Activated T-cell treated with anti-CD3 and anti-CD28 coated beads, Interleukin-2, amount 50 U/mL, for 48 hours (primary cell): ENCODE measurements at places on chromosomes 11 and 22.
A peak's percentile ranks its signal among the peaks of the same experiment; 100 is the strongest.

DNA sequence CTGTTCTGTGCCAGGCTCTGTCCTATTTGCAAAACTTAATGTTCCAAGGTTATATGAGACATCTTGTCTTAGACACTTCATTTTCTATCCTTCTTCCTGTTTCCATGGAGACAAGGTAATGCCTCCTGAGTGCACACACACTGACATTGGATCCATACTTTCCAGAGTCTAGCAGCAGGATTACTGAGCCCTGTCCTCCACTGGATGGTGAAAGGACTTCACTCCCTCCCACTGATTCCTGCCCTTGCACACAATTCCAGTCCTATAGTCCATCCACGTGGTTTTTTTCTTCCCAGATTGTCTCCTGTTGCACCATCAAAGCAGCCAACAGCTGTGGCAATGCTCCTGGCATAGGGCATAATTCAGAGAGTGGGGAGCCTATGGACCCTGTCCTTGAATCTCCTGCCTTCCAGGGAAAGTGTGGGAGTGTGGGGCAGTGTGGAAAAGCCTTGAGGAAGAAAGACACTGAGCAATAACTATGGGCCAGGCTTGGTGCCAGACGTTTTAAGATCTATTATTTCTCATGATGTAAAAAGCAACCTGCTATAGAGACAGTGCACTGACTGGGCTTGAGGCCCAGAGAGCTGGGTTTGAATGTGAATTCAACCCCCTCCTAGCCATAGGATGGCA, 31.3 kb downstream of the SERPINH1 start:
- no peak for DNase-seq

DNA sequence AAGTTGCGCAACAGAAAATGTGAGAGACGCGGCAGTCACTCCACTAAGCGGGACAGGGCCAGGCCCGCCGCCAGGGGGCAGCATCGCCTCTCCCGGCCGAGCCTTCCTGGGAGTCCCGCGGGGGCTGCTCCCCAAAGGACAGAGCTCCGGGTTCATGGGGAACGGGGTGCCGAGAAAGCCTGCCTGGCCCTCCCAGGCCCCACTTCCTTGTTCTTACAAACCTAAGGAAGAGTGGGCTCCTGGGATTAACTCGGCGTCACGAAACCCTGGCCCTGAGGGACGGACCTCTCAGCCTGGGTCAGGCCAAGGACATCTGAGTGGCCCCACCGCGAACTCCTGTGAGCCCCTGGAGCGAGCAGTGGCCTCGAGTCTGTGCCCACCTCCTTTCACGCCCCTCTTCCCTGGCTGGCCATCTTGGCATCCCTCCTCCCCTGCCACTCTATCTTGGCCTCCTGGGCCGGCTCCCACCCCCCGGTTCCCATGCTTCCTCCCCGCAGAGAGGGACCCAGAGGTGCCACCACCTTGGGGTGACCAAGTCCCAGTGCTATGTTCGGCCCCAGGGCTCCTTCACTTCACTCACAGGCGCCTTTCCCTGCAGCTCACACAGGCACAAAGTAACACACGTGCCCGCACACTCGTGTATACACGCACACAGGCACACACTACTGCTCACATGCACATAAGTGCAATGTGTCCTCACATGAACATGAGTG, 99.9 kb upstream of the FGF3 start:
- DNase-seq: peak; percentile 85

GRCh38 chr11:88770475-88771079, 295.2 kb downstream of the GRM5 start:
- no peak for DNase-seq

- DNase-seq: no peak
These were observed 10.2 kb downstream of the MADD start for GRCh38 chr11:47280099-47280498.

DNA sequence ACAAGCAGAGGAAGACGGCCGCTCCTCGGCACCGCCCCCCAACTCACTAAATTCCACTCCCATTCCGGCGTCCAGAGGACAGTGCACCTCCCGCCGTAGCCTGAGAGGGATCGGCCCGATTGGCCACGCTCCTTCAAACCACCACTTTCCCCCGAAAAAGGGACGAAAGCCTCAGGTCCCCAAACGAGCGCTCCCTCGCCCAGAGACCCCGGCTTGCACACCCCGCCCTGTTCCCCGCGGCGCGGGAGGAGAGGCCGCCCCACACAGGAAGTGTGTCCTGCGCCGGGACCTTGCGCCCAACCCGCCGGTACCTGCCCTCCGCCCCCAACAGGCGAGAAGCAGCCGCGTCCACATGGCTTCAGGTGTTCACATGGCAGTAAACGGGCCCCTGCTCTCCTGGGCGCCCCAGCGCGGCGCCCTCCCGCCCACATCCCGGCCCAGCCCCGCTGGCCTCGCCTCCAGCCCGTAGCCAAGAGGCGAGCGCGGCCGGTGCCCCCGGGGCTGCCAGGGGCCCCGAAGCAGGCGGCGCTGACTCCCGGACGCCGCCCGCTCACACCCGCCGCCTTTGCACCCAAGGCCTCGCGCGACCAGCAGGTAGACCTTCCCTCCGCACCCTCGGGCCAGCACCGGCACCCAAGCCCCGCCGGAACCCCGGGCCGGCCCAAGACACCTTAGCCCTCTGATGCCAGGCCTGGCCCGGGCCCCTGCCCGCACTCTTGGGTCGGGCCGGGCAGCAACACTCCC, 849 bp downstream of the TCF20 start:
- peak; percentile 79 for DNase-seq
